Thoracic aorta (tissue), 2 donors: ENCODE measurements at places on chromosomes 3 and 15. TPM values are rescaled to one million over a fixed set of nuclear protein-coding genes. Genes with fewer than 3 reads are reported as not detected.

- H3K27me3 ChIP-seq, result no peaks in the 10 kb centered on the region
- no peaks in the 10 kb centered on the region for H3K36me3 ChIP-seq
- H3K27ac ChIP-seq, result peak overlapping the region; percentile 64
Measured at GRCh38 chr15:75650908-75651809, 3.4 kb downstream of the SNX33 start.

- H3K4me1 ChIP-seq, result peaks cover 5% of the 10 kb centered on the region
- no peak overlapping the region for H3K4me3 ChIP-seq
- DNase-seq, result no peak
- no peaks in the 10 kb centered on the region for H3K36me3 ChIP-seq
- no peaks in the 10 kb centered on the region for H3K27me3 ChIP-seq
- no peak overlapping the region for H3K27ac ChIP-seq
Measured at GRCh38 chr3:38177181-38177580, 11.8 kb downstream of the OXSR1 start.

WDR93 gene
- total RNA-seq, result not detected

GRCh38 chr3:11159421-11159904 is 5.2 kb downstream of the HRH1 start:
- DNase-seq, result no peak
- H3K27ac ChIP-seq, result peak overlapping the region; percentile 23
- no peak overlapping the region for H3K4me3 ChIP-seq

SPTSSB gene
- not detected for total RNA-seq

DNA sequence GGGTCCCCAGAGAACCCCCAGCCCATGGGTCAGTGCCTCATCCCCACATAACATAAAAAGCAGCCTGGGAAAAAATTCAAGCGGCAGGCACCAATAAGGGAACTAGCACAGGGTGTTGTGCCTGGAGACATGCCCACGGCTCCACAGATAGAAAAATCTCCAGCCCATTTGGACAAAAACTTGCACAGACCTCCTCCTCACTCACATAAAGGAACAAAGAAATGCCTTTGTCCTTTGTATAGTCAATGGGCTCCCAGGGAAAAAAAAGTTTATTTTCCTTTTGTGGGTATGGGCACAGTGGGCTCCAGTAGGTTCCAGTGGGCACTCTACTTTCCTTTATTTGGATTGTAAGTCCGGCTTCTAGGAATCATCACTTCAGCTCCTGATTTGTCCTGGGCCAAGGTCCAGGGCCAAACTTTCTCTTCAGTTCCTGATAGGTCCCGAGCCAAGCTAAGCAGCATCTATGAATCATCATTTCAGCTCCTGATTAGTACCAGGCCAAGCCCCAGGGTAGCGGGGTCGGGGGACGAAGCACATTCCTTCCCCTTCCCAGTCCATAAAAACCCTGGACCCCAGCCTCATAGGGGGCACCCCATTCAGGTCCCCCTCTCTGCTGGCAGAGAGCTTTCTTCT is 1.6 kb upstream of the DNAH12 start:
- no peak for DNase-seq
- H3K4me3 ChIP-seq, result peak overlapping the region; percentile 22
- H3K27me3 ChIP-seq, result no peaks in the 10 kb centered on the region
- H3K36me3 ChIP-seq, result no peaks in the 10 kb centered on the region

GRCh38 chr15:52006702-52007340 is 12.2 kb upstream of the MAPK6 start:
- H3K4me3 ChIP-seq, result no peak overlapping the region
- H3K27me3 ChIP-seq, result no peaks in the 10 kb centered on the region
- DNase-seq, result no peak
- no peaks in the 10 kb centered on the region for H3K4me1 ChIP-seq
- H3K27ac ChIP-seq, result no peak overlapping the region
- H3K36me3 ChIP-seq, result no peaks in the 10 kb centered on the region
